Right forelimb (tissue), 1 donor: ENCODE measurements at places on chromosomes 7 and 10.
A peak's percentile ranks its signal among the peaks of the same experiment; 100 is the strongest.

DNA sequence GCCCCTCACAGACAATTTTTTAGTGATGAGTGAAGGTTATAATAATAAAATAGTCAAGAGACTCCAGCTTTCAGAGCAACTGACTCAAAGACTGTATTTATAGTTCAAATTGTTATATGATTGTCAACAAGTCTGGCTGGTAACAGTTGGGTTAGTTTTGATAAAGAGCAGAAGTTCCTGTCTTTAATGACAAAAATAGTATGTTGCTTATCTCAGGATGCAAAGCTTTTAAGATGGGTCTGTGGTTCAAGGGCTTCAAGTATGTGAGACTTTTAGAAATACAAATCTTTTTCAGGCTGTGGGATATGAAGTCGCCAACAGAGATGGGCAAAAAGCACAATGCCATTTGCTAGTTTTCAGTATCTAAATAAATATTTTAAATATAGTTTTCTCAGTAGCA, 118.4 kb downstream of the ABCA13 start:
- DNase-seq, result no peak

DNA sequence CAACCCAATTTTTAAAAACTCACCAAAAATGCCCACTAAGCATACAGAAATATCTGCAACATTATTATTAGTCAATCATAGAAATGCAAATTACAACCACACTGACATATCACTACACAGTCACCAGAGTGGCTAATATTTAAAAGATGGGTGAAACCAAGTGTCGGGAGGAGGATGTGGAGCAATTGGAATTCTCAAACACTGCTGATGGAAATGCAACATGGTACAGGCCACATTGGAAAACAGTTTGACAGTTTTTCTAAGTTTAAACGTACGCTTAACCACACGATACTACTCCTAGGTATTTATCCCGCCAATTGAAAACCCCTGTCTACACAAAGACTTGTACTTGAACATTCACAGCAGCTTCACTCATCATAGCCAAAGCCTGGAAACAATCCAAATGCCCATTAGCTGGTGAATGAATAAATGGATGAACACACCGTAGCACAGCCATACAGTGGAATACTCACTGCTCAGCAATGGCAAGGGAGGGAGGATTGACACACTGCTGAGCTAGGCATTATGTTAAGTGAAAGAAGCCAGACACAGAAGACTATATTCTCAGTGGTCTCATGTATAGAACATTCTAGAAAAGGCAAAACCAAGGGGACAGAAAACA, 16.3 kb downstream of the GCK start:
- no peak for DNase-seq

DNA sequence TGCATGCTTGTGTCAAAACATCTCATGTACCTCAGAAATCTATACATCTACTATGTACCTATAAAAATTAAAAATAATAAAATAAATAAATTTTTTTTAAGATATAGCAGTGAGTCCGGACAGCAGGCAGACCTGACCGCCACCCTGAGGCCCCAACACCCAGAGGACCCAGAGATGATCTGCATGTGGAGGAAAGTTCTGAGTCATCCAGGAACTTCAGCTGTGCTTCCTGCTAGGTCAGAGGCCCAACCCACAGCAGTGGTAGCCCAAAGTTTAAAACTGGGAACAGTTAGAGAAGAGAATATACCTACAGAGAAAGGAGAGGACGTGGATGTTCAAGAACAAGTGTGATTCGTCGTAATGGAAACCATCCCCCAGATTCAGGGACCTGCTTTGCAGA, 683.7 kb upstream of the NRP1 start:
- DNase-seq, result no peak

DNA sequence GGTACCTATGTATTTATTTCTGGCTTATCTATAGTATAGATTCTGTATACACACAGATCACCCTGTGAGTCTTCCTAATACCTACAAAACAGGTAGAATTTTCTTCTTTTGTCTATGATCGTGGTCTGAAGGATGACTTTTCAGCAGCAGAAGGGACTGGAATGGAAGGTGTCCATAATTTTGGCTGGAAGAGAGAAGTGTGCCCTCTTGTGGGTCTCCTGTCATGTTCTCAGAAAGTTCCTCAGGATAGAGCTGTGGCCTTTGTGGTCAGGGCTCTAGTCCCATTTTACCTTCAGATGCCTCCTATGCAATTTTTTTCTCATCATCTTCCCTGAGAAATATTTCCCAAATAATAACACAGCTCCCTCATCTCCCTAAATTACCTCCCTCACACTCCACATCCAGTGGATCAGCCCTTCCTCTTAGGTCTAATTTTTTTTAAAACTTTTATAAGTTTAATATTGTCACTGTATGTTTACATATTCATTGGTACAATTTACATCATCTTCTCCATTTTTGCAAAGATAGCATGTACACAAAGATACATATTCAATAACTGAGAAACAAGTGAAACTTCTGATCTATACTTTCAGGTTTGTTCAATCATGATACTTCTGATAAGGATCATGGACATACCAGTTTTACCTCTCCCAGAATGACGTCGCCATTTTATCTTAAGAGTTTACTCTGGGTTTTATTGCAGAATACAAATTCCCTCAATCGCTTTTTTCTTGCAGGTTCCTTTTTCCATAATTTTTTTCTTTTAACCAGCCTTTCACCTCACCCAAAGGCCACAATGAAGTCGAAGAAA, 112.7 kb downstream of the REEP3 start:
- DNase-seq, result no peak

- no peak for DNase-seq
Measured at GRCh38 chr10:13708256-13708990, 121.7 kb downstream of the PRPF18 start.

GRCh38 chr10:42304341-42304740, 334.0 kb downstream of the ZNF33B start:
- no peak for DNase-seq

GRCh38 chr7:132398253-132398925, 177.9 kb downstream of the PLXNA4 start:
- no peak for DNase-seq

- DNase-seq, result peak; percentile 2
Measured at GRCh38 chr10:131702531-131703356, 198.1 kb upstream of the PPP2R2D start.

GRCh38 chr7:96663871-96664445, 45.7 kb downstream of the SEM1 start:
- no peak for DNase-seq

- DNase-seq, result no peak
Measured at GRCh38 chr7:133275008-133275407, 22.1 kb downstream of the EXOC4 start.

DNA sequence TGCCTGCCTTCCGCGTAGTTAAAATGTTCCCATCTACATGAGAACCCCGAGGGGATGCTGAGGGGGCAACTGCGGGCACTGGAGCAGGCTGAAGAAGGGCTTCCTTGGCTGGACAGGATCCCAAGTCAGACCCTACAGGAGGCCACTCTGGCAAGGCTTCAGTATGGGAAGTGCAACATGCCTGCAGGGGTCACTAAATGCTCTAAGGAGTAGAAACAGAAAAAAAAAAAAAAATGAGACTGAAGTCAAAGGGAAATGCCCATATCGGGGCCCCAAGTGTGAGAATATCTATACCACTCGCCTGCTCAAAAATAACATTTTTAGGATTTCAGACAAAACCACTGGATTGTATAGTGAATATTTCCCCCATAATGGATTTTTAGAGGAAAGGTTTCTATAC, 33.5 kb downstream of the FAM204A start:
- no peak for DNase-seq

GRCh38 chr10:13795653-13796555, 209.1 kb downstream of the PRPF18 start:
- DNase-seq, result no peak

DNA sequence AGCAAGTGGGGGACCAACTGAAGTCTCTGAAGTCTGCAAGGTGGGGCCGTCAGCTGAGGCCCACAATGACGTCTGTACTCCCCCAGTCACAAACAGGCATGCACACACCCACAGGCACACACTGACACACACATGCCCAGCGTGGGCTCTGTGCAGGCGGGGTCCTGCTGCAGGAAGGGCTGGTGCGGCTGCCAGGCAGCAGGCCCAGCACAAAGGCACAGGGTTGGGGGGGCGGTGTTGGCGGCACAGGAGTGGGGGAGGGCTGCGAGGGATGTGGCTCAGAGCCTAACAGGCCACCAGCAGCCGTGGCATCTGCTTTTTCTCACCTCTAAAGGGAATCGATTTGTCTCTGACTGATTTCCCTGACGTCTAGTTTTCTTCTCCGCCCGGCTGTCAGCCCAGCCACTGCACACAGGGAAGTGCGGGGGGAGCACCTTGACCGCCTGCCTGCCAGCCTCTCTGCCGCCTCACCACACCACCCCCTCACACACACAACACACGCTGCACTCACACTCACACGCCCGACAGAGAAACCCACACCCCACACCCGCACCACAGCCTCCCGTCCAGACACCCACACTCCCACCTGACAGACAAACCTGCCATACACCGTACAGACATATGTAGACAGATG, 43.5 kb upstream of the ZMIZ1 start:
- peak; percentile 47 for DNase-seq

DNA sequence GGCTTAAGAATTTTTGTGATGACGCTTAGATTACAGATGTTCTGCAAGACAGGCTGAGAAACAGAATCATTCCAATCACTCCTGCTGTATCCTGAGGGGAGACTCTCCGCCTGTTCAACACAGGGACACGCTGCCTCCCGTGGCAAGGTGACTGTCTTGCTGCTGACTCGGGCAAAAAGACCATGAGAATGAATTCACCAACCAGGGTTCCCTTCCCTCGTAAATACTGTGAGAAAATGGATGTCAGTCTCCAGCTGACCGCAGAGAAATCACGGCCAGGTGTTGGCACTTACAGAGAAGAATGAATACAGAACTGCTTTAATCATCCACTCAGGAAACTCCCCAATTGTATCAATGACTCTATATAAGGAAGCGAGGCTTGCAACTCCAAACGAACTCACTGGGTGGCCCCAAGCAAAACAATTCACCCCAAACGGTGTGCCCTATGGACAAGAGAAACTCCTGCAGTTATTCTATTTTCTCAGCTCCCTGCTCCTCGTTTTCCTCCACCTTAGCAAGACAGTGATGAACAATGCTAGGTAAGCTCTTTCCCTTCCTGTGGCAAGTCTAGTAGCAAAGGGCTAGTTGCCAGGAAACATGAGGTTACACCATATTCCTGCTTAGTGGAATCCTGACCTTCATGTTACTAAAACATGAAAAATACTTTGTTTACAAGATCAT, 22.8 kb downstream of the GNA12 start:
- DNase-seq, result no peak
